ENCODE measurements at places on chromosomes 7 and 10.

- no peak for DNase-seq
Measured at GRCh38 chr7:29019896-29020295, 61.8 kb upstream of the TRIL start.

GRCh38 chr10:113709221-113709838 is 29.6 kb downstream of the CASP7 start:
- no peak for DNase-seq

DNA sequence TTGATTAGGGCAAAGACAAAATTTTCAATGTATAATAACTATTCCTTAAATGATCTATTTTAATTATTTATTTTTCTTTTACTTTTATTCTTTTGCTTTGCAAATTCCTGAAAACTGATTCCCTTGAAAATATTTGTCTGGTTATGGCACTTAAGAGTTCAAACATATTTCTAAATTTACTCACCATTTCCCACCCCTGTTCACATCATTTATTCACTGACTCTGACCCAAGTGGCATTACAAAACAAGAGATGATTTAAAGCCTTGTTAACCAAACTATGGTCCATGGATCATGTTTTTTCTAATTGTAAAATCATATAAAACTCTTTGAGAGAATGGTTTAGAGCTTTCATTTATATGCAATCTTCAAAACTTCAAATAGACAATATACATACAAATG is 1256.1 kb upstream of the LRRN3 start:
- DNase-seq: no peak

- DNase-seq: no peak
Measured at GRCh38 chr10:86979977-86980448, 11.7 kb downstream of the ADIRF start.

DNA sequence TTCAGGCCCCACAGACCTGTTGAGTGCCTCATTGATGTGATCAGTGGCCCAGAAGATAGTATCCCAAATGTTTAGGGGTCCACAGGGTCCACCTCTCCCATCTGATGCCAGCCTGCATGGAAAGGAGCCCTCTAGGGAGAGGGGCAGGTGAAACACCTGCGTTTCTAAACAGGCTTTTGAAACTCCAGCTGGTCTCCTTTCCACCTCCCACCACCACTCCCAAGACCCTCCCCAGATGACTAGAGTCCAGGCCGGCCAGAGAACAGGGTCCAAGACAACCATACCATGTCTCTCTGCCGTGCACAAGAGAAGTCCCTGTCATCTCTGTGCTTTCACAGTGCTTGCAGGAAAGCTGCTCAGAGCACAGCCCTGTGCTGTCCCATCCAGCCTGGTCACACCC is 105.0 kb upstream of the NANOS1 start:
- no peak for DNase-seq

- DNase-seq: no peak
Measured at GRCh38 chr7:68203251-68203650, 1206.6 kb downstream of the TYW1 start.

GRCh38 chr10:110818311-110819256 is 53.1 kb upstream of the PDCD4 start:
- no peak for DNase-seq

- no peak for DNase-seq
Measured at GRCh38 chr7:38391751-38392150, 118.3 kb upstream of the TARP start.

DNA sequence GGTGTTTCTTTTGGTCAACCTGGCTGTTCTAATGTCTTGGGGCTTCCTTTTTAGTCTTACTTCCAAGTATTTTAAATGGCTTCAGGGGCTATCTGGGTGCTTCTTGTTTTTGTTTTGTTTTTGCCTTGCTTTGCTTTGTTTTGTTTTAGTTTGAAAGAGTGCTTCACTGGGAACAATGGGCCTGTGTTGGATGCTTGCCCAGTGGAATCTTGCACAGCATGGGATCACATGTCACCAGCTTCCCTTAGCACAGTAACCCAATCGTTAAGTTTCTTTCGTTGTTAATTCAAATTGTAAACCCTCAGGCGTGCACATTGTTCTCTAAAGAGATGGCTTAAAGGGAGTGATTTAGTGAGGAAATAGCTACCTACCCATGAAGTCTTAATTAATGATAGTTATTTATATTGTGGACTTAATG is 8.9 kb downstream of the COL17A1 start:
- DNase-seq: no peak

- no peak for DNase-seq
Measured at GRCh38 chr10:130786365-130786966, 525.1 kb downstream of the TCERG1L start.

DNA sequence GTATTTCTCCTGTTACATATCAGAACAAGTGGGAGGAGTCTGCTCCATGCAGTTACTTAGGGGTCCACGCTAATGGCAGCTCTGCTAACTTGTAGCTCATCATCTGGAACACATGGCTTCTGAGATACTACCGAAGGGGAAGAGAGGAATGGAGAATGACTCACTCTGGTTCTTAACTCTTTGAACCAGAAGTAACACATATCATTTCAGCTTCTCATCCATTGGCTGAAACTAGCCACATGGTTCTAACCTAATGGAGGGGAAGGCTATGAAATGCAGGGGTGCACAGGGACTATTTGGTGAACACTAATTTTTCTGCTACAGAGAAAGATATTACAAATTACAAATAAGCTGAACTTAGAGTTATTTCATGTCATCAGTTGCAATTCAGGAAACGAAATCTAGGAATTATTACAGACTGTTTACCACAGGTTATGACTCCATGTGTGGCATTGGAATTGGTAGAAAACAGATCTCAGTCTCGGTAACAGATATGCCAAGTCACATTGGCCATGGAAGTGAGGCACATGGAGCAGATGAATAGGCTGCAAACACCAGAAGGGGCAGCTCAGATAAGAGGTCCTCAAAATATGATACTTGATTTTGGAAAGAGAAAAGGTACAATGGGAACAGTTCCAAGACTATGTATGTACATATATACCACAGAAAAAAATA is 9.4 kb upstream of the KAT6B start:
- DNase-seq: no peak

DNA sequence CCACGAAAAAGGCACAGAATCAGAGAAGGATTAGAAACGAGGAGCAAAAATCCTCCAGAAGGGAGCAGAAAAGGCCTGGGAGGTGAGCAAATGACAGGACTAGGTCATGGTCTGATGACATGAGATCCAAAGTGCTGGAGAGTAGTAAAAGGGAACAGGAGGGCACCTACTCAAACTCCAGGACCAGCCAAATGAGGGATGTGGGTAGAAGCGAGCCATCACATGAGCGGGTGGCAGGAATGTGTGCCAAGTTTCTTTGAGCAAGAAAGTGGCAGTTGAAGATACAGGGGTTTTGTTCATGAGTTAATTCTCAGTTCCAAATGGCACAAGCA is 112.6 kb downstream of the RNF32 start:
- DNase-seq: no peak

GRCh38 chr10:30219971-30220751 is 128.9 kb downstream of the MTPAP start:
- no peak for DNase-seq

DNA sequence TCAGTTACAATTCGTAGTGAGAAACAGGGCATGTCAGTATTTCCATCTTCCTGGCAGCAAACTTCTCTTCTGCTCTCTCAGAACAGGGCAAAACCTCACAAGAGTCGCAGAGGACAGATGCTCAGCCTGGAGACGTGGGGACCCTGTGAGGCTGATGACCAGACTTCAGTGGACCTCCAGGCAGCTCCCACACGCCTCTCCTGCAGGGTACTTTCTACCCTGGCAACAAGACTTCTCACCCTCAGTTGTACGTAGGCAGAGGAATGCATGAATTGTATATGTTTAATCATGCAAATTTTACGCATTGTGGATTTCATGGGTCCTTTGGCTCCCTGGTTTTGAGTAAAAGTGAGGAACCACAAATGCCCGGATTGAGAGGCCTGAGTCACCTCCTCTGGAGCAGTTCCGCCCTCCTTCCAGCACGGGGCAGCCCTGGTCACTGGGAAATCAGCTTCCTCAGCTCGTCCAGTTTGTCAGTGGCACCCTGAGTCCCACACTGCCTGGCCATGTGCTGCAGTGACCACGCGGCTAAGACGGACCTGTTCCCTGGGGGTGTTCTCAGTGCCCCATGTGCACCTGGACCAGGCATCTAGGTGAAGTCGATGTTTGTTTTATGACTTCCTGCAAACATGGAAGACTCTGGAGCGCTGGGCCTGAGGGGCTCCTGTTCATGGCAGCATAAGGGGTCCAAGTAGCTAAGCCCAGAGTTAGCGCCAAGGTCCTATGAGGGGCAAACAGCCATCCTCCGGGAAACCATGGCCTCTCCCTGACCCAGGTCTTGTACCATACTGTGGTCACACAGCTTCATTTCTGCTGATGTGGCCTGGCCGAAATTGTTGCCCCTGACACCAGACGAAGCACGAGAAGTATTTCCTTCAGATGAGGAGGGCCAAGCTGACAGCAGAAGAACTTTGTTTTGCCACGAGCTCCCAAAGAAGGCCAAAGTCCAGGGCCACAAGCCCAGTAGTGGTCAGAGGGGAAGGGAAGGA is 165.1 kb downstream of the TNS3 start:
- no peak for DNase-seq

- DNase-seq: no peak
Measured at GRCh38 chr7:98460902-98461301, 60.0 kb upstream of the BAIAP2L1 start.

GRCh38 chr7:124033095-124033806 is 384 bp upstream of the TMEM229A start:
- DNase-seq: no peak

DNA sequence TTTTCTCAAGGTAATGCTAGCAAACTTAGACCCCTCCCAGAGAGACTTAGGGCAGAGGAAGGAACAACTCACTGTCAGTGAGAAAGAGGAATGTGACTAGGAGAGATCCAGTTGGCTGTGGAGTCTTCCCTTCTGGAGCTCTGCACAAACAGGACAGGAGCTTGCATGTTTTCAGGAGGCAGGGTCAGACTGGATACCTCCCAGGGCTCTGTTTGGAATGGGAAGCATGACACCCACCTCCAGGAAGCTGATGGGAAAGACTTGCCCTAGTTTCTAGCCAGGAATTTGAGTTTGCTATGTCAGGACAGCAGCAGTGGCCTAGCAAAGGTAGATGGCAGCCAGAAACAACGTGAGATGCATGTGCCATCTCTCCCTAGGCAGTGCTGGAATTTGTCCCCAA is 40.6 kb downstream of the GHRHR start:
- DNase-seq: no peak

GRCh38 chr7:137820677-137821420 is 25.9 kb downstream of the DGKI start:
- DNase-seq: no peak

- no peak for DNase-seq
Measured at GRCh38 chr7:157573244-157573643, 236.4 kb downstream of the DNAJB6 start.

DNA sequence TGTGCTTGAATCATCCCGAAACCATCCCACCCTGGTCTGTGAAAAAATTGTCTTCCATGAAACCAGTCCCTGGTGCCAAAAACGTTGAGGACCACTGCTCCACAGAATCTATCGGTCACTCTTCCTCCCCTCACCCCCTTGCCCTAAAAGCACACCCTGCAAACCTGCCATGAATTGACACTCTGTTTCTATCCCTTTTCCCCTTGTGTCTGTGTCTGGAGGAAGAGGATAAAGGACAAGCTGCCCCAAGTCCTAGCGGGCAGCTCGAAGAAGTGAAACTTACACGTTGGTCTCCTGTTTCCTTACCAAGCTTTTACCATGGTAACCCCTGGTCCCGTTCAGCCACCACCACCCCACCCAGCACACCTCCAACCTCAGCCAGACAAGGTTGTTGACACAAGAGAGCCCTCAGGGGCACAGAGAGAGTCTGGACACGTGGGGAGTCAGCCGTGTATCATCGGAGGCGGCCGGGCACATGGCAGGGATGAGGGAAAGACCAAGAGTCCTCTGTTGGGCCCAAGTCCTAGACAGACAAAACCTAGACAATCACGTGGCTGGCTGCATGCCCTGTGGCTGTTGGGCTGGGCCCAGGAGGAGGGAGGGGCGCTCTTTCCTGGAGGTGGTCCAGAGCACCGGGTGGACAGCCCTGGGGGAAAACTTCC is 784 bp upstream of the SERPINE1 start:
- DNase-seq: no peak

- DNase-seq: no peak
Measured at GRCh38 chr10:103990121-103990520, 23.2 kb downstream of the SLK start.

DNA sequence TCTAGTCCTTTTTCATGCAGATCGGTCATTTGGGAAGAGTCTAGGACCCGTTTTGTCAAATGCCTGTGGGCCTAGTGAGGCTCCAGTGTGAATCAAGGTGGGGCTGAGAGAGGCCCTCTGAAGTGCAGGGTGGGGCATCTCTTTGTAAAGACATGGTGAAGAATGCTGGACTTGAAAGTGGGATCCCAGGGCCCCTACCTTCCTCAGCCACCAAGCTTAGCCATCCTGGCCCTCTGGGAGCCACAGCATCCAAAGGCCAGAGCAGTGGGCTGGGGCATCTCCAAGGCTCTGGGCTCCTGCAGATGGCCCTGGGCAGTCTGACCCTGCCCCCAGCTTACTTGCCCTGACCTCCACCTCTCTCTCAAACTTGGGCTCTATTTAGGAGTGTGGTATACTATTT is 78.5 kb downstream of the ADCY1 start:
- no peak for DNase-seq

DNA sequence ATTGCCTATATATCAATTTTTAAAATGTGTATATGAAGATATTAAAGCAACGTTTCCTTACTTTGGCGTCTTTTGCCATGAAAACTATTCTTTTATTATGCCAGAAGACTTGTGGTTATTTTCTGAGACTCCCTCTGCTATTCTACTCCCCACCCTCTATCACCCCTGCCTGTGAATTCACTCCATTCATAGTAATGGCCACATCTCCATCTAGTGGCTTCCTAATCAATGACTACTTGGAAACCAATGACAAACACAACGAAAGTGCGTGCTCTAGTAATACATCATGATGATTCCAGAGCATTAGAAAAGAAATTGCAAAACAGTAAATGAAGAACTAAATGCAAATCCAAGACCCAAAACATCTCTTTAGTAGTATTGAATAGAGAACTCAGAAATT is 186.7 kb upstream of the HGF start:
- no peak for DNase-seq

DNA sequence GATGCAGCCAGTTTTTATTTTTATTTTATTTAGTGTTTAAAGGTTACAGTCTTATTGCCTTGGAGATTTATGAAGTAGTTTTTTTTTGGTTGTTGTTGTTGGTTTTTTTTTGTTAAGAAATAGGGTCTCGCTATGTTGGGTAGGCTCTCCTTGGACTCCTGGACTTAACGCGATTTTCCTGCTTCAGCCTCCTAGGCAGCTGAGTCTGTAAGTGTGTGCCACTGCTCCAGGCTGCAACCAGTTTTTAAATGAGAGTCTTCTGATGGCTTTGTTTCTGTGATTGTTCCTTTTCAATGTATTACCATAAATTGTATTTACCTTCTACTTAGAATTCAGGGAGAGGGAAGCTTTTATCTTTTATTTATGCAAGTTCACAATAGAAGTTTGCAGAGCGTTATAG is 62.8 kb downstream of the BICC1 start:
- DNase-seq: no peak

DNA sequence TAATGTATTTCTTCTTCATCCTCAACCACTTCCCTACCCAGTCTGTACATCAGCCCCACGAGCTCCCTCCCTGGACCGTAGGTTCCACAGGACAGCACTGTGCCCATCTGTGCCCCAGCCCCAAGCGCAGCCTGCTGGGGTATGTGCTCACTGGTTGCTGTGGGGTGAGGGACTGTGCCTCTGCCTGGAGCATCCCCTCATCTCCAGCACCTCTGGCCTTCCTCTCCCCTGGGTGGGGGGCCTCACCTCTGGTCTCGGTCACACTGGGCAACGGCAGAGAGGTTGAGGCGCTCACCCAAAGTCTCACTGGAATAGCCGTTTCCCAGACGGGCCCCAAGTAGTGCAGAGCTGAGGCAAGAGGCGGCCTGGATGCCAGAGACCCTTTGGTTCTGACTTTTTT is 1.5 kb upstream of the PRKAR1B start:
- DNase-seq: no peak
